Mammary epithelial cell (primary cell): ENCODE measurements at places on chromosomes 6 and 20.

GRCh38 chr6:56956491-56956890 is 1.6 kb downstream of the BEND6 start:
- no peak for DNase-seq

GRCh38 chr20:46963758-46964617 is 69.3 kb downstream of the EYA2 start:
- peak; percentile 89 for DNase-seq

- peak; percentile 77 for DNase-seq
These were observed 12.5 kb downstream of the PLCB1 start for GRCh38 chr20:8144282-8145245.

DNA sequence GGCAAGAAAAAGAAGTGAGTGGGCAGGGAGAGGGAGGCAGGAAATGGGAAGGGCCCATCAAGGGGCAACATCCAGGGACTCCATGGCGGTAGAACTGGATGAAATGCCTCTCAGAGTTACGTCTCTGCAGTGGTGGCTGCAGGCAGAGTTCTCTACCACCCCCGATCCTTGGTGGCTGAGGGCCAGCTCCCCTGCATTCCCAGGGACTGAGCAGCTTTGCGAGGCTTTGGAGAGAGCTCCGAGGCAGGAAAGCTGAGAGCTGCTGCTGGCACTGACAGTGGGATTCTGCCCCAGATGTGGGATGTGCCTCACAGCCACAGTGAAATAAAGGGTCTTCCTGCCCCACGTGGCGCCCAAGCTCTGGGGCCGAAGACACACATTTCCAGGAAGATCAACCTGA is 236.6 kb downstream of the SLC24A3 start:
- no peak for DNase-seq

DNA sequence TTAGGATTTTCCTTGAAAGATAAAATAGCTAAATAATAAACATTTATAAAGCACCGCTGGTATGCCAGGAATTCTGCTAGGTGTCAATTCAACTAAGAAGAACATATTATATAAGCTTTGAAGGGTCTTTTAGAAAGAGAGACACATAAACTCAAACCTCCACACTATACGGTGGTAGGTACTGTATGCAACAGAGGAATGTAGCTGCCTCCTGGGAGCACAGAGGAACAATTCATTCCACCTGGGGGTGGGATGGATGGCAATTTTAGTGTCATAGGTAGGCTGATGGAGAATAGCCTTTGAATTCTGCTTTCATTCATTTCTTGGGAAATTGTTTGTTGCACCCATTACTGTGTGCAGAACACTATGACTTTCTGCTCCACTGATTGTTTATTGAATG is 447.1 kb upstream of the MAP3K7 start:
- DNase-seq: no peak

- DNase-seq: peak; percentile 91
These were observed 58.6 kb downstream of the SYNJ2 start for GRCh38 chr6:158040051-158040803.

DNA sequence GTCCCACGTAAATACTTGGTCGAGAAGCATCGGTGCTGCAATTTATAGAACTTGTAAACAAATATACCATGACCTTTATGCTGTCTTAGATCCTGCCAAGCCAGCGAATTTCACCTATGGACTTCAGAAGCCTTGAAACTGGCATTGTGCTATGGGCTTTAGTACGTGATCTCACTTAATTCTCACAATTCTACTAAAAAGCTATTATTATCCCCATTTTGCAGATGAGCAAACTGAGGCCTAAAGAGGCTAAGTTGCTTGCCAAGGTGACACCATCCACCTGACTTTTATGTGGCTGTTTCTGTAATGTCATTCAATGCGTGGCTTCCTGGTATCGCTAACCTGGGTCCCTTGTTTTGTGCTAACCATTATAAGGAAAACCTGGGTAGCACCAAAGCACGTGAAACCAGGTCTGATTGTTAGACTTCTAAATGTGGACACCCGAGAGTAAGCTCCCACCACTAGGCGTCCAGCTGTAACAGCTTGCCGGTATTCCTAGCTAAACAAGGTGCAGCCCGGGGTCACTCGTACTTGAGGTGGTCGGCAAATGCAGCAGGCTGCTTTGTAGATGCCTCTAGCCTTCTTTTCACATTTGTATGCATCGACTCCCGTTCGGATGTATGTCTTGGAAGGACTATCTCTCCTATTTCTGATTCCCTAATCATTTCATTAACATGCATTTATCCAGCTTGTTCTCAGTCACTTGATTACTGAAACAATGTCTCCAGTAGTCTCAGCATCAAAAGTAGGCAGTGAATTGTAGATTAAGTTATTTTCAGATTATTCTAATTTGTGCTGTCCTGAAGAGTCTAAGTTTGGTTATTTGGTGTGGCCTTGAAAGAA is 1.1 kb downstream of the SYNJ2 start:
- DNase-seq: peak; percentile 43

DNA sequence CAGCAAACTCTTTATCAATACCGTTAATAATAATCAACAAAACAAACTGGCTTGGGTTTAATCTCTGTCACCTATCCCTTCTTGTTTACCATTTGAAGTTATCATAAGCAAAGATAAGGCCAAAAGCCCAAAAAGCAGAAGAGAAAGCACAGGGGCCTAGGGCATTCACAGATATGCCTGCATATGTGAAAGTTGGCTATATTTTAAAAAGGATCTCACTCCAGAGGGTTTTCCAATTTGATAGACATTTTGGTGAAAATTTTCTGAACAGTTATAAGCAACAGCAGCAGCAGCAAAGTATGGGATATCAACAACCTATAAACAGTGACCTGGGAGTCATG is 101.1 kb downstream of the ATXN1 start:
- DNase-seq: no peak

DNA sequence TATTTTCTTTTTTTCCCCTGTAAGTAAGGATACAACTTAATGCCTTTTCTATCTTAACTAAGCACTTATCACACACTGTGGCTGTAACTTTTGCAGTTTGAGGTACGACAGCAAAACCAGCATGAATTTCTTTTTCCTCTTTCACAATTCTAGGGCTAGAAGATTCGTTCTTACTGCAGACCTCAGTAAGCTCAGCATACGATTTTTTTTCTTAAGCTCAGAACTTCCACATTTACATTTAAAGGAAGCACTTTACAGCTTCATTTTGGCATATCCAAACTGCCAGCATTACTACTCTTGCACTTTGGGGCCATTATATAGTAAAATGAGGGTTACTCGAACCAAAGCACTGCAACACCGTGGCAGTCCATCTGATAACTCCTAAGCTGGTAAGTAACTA is 889 bp upstream of the CHMP4B start:
- DNase-seq: no peak

DNA sequence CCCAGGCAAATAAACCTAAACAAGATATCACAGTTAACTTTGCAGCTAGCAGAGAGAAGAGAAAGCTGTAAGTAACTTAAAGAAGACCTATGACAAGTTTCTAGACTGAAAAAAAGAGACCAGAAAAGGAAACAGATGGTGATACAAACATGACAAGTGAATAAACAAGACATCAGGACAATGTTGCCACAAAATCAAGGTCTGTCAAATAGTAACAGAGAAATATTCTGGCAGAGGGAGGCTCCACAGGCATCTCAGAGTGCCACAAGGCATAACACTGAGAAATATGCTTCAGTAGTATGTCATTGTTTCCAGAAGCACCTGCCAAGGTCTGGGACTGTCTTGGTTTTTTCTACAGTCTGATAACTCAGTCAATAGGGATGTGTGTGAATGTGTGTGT is 332.2 kb downstream of the KHDRBS2 start:
- DNase-seq: no peak

GRCh38 chr20:61052195-61052750 is 199.8 kb upstream of the CDH4 start:
- no peak for DNase-seq

DNA sequence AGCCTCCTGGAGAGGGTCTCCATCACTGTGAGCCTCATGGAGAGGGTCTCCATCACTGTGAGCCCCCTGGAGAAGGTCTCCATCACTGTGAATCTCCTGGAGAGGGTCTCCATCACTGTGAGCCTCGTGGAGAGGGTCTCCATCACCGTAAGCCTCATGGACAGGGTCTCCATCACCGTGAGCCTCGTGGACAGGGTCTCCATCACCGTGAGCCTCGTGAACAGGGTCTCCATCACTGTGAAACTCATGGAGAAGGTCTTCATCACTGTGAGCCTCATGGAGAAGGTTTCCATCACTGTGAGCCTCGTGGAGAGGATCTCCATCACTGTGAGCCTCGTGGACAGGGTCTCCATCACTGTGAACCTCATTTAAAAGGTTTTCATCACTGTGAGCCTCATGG is 140.0 kb downstream of the ERMARD start:
- no peak for DNase-seq

DNA sequence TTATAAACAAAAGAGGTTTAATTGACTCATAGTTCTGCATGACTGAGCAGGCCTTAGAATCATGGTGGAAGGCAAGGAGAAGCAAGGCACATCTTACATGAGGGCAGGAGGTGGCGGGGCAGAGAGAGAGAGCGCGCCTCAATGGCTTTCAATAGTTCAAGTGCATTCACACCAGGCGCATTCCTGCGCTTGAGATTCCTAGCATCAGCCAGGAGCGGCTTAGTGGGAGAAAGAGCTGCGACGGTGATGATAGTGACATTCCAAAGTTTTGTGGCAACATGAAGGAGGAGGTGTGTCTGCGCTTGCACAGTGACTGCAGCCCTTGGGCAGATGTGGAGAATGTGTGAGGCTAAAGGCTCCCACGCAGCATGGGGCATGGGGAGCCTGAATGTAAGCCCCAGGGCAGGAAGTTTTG is 25.0 kb upstream of the EMILIN3 start:
- peak; percentile 80 for DNase-seq

DNA sequence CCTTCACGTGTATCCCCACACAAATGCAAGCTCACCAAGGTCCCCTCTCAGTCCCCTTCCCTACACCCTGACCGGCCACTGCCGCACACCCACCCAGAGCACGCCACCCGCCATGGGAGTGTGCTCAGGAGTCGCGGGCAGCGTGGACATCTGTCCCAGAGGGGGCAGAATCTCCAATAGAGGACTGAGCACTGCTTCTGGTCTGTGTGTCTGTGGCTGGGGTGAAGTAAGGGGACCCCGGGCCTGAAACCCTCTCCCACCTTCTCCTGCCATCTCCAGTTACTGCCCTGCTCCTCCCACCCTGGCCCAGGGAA is 8.3 kb downstream of the MYL9 start:
- DNase-seq: no peak

GRCh38 chr20:25317351-25318075 is 69.6 kb downstream of the PYGB start:
- DNase-seq: no peak

DNA sequence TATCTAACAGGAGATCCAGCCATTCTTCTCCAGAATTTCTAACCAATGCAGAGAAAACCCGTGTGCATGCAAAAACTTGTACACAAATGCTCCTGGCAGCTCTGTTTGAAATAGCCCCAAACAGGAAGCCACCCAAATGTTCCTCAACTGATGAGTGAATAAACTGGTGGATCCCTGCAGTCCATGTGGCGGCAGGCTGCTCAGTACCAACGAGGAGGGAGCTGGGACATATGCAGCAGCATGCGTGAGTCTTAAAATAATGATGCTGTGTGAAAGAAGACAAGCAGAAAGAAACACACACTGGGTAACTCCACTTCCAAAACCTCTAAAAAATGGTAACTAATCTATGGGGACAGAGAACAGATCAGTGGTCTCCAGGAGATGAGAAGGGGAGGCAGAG is 542.1 kb upstream of the AGPAT4 start:
- DNase-seq: no peak

GRCh38 chr6:33373960-33374910 is 17.4 kb upstream of the KIFC1 start:
- DNase-seq: peak; percentile 41

DNA sequence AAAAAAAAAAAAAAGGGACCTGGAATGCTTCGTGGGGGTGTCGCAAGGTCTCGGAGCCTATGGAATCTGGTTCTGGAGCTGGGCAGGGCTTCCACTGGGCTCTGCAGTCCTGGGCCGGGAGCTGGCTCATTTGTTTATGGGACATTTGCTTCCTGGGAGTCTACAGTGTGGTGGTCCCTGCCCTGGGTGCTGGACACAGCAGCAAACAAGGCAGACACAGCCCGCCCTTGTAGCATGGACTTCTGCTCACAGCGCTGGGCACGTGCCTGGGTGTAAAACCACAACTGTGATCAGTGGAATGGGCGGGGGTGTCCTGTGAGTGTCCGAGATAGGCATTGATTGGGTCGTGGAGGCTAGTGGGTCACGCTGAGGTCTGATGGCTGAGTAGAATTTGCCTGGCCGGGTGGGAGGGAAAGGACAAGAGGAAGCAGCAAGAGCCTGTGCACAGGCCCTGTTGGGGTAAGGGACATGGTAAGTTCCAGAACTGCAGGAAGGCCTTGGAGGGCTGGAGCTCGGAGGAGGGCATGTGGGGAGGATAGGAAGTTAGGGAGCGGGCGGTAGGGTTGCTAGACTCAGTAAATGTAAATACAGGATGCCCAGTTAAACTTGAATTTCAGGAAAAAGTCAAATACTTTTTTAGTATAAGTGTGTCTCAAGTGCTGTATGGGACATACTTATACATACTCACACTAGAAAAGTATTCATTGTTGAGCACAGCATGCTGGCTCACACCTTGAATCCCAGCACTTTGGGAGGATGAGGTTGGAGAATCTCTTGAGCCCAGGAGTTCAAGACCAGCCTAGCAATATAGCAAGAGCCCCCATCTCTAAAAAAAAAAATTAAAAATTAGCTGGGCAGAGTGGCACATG is 61.3 kb upstream of the PMEPA1 start:
- no peak for DNase-seq
